SJSA1 (cell line): ENCODE measurements at places on chromosomes 7 and 10.
A peak's percentile ranks its signal among the peaks of the same experiment; 100 is the strongest.

GRCh38 chr10:86066696-86067095, 299.9 kb downstream of the GRID1 start:
- DNase-seq: no peak

DNA sequence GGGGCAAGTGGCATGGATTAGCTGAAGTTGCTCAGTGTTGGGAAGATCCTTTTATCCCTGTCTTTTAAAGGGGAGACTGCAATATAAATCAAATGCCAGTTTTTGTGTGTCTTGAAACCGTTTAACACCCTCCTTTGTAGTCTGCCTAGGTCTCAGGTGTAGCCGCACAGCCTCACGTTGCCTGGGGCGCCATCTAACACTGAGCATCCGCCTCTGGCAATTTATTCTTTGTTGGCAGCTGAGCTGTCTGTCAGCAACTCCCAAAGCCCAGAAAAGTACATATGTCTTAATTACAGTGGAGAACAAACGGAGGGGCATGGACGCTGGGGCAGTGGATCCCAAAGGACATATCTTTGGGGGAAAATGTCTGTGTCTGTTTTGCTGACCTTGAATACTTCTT, 254.7 kb downstream of the STK31 start:
- DNase-seq: no peak

- DNase-seq: peak; percentile 57
Observed at GRCh38 chr7:48389977-48390376, 218.7 kb downstream of the ABCA13 start.

- peak; percentile 50 for DNase-seq
Observed at GRCh38 chr7:44177570-44178131, 11.6 kb downstream of the GCK start.
